NCI-H510A (cell line): ENCODE measurements at places on chromosomes 3 and 15.

DNA sequence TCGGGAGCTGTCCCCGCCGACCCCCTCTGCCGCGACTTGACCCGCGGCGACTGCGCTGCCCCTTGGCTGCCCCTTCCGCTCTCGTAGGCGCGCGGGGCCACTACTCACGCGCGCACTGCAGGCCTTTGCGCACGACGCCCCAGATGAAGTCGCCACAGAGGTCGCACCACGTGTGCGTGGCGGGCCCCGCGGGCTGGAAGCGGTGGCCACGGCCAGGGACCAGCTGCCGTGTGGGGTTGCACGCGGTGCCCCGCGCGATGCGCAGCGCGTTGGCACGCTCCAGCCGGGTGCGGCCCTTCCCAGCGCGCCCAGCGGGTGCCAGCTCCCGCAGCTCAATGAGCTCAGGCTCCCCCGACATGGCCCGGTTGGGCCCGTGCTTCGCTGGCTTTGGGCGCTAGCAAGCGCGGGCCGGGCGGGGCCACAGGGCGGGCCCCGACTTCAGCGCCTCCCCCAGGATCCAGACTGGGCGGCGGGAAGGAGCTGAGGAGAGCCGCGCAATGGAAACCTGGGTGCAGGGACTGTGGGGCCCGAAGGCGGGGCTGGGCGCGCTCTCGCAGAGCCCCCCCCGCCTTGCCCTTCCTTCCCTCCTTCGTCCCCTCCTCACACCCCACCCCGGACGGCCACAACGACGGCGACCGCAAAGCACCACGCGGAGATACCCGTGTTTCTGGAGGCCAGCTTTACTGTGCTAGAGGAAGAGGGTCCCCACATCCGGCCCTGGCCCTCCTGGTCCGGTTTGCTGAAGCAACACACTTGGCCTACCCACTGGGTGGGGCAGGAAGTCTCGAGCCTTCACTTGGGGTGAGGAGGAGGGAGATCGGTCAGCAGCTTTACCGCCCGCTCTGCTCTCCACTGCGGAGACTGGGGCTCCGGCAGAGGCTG is at the start of gene RASSF1:
Gene RASSF1 (minus strand): TSS at position 389 of the 882 bp plus-strand sequence. CDS start 31 bp downstream, at position 358.
- no peak for DNase-seq

- DNase-seq = no peak
Measured at GRCh38 chr3:106589311-106589942, 720.6 kb upstream of the CBLB start.

- DNase-seq = no peak
Measured at GRCh38 chr15:90598031-90598577, 68.4 kb downstream of the CRTC3 start.

DNA sequence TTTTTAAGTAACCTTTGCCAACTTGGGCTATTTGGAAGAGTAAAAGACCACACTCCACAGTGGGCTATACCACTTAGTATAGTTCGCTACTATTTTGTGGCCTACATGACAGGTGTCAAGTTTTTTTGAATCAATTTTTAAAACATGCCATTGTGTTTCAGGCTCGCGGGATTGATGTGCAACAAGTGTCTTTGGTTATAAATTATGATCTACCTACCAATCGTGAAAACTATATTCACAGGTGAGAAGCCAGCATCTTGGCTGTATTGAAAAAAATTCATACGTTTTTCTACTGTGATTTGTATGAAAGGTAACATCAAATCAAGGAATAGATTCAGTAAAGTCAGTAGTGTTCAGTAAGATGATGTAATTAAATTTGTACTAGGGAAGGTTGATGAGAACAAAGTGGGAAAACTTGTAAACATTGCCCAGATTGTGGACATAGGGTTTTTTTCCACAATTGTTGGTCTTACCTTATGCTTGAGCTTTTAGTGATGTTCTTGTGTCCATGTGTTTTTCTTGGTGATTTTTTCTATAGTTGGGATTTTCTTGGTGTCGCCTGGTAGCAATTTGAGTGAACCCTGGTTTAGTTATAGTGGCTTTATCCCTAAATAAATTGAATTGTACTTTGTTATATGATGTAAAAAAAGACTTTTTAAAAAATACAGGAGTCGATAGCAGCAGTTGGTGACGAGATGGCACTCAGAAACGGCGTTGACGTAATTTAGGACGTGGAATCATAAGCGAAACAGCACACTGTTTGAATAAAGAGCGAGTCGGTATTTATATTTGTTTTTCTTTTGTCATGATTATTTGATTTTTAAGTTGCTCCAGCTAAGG is 4.5 kb downstream of the EIF4A2 start:
- DNase-seq = no peak

GRCh38 chr15:73957276-73957675 is 31.0 kb downstream of the LOXL1 start:
- no peak for DNase-seq

- no peak for DNase-seq
Measured at GRCh38 chr3:127899766-127900165, 15.3 kb upstream of the KBTBD12 start.

DNA sequence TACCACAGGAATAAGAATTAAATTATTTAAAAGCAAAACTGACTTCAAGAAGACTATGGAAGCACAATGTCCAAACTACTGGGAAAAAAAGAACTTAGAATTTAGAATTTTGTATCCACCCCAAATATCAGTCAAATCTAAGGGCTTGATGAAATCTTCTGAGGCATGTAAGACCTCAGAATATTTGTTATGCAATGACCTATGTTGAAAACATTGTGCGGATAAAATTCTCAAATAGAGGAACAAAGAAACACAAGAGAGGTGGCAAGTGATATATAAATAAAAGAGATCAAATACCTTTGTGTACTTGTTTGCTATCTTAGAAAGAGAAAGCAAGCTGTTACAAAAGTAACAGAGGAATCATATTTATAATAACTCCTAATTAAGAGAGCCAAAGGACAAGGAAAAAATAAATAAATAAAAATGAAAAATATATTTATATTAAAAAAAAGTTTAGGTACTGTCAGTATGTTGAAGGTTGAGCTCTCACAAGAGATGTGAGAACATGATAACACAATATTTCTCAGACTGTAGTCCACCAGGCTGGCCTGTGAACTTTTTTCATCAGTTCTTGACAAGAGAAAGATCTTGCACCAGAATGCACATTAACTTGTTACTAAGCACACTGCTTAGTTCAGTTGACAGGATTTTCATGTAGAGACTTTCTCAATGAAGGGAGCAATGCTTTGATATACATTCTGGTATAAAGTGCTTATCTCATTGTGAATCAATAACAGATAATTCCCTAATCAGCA is 50.0 kb downstream of the CPA3 start:
- no peak for DNase-seq

- DNase-seq = no peak
Measured at GRCh38 chr3:79810581-79810980, 42.8 kb upstream of the ROBO1 start.
